ENCODE measurements at places on chromosomes 3 and 15.

DNA sequence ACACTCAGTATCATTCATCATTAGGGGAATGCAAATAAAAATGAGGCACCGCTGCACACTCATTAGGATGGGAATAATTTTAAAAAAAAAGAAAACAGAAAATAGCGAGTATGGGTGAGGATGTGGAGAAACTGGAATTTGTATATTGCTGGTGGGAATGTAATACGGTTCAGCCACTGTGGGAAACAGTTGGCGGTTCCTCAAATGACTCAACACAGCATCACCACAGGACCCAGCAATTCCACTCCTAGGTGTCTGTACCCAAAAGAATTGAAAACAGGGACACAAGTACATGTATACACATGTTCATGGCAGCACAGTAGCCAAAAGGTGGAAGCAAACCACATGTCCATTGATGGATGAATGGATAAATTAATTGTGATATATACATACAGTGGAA lies 35.2 kb upstream of the RFTN1 start:
- DNase-seq: no peak

GRCh38 chr3:183494341-183494740 lies 61.2 kb downstream of the KLHL6 start:
- no peak for DNase-seq

DNA sequence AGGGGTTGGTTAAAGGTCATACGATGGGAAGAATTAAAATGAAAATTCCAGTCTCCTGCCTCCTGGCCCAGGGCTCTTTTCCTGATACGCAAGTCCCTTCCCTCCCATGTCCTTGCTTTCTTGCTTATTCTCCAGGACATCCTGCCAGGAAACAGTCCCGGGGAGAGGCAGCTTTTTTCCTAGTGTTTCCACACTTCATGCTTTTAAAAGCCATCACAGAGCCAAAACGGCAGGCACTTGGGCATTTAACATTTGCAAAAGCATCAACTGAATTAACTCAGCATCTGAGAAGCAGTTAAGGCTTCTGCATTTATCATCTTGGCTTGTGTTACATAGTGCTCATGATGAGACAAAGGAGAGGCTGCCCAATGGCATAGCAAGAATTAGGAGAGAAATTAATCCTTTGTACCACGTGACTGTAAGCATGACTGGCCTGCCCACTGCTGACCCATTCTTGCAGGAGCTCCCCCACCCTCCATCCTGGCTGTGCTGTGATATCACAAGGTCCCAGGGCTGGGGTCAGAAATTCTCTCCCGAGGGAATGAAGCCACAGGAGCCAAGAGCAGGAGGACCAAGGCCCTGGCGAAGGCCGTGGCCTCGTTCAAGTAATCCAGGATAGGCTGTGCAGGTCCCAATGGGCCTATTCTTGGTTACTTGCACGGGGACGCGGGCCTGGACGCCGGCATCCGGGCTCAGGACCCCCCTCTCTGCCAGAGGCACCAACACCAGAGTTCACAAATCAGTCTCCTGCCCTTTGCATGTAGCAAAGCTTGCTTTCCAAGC lies 21.6 kb upstream of the VILL start:
- no peak for DNase-seq

GRCh38 chr15:78358102-78358870 lies 18.1 kb downstream of the CRABP1 start:
- DNase-seq: no peak

- DNase-seq: no peak
Observed at GRCh38 chr3:13812034-13812471, 67.8 kb downstream of the WNT7A start.

DNA sequence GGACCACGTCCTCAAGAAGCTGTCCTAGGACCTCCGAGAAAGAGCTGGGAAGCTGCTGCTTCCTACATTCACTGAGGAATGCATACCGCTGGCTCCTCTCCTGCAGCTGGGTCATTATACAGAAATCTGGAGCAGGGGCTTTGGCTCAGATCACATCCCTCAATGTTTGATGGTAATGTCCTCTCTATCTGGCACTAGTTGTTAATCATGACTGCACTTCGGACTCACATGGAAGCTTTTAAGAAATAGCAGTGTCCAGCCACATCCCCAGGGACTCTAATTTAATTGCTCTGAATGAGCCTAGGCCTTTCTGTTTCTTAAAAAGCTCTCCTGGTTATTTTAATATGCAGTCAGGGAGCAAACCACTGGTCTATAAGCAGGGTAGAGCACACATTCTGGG lies 25.7 kb upstream of the MYRIP start:
- no peak for DNase-seq

DNA sequence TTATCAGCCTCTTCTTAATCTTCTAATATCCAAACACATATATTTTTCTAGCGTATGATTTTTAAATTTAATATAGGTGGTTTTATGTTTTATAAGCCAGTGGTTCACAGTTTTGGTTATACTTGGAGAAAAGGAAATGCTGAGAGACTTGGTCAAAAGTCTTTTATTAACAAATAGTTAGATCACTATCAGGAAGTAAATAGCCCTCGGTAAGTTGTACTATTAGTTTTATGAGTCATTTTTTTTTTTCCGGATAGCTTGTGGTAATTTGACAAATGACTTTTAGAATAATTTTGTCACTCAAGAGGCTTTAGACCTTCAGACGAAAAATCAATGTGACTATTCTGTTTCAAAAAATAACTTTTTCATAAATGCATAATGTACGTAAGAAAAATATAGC lies 232.2 kb upstream of the ROBO1 start:
- no peak for DNase-seq

DNA sequence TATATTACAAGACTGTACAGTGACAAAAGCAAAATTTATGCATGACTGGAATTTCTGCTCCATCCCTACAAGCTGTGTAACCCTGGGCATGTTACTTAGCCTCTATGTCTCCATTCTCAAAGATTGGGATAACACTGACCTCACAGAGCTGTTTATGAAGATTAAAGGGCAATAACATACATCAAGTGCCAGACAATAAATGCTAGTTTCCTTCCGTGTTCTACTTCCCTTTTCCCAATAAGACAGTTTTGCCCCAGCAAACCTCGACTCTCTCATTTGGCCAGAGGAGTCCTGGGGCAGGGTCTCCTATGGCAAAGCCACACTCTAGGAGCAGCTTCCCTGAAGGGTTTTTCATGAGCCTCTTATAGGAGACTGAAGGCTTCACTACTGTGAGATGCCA lies 7.5 kb downstream of the HEXA start:
- no peak for DNase-seq

GRCh38 chr15:91849749-91850161 lies 3.8 kb upstream of the SLCO3A1 start:
- peak; percentile 40 for DNase-seq

DNA sequence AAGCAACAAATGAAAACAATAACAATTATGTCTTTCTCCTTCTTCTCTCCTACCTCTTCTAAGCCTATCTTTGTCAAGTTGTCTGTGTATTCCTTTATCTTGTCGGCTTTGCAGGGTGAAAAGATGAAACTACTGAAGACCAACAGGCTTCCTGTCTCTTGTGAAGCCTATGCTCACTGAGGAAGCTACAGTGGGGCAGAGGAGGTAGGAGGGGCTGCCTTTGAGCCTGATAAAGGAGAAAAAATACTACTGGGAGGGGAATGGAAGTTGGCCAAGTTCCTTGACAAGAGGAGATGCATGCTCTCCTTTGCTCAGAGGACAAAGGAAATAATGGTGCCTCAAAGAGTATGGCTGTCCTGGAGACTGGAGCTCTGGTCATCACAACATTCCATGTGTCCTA lies 92.0 kb downstream of the IGSF11 start:
- no peak for DNase-seq
